ENCODE measurements at places on chromosomes 1 and 21.

GRCh38 chr1:101136739-101137138, 100.1 kb upstream of the S1PR1 start:
- peak; percentile 18 for DNase-seq

- DNase-seq, result no peak
Observed at GRCh38 chr1:156359973-156360372, 9.0 kb upstream of the RHBG start.

- DNase-seq, result no peak
Observed at GRCh38 chr1:110070671-110071242, at the start of gene ALX3. ALX3 (minus strand) TSS chr1:110070672; CDS start chr1:110070612, 60 bp downstream.

GRCh38 chr1:172154551-172154950, 265.9 kb upstream of the C1orf105 start:
- DNase-seq, result no peak

- peak; percentile 30 for DNase-seq
Observed at GRCh38 chr1:108107658-108108057, 92.5 kb downstream of the SLC25A24 start.

- DNase-seq, result no peak
Observed at GRCh38 chr1:72567521-72567920, 285.2 kb upstream of the NEGR1 start.

GRCh38 chr1:33473900-33474299, 1.5 kb downstream of the ZSCAN20 start:
- DNase-seq, result no peak

- DNase-seq, result no peak
Observed at GRCh38 chr1:197859024-197859423, 43.4 kb upstream of the C1orf53 start.

GRCh38 chr1:36883315-36883949, 150.9 kb downstream of the GRIK3 start:
- no peak for DNase-seq

DNA sequence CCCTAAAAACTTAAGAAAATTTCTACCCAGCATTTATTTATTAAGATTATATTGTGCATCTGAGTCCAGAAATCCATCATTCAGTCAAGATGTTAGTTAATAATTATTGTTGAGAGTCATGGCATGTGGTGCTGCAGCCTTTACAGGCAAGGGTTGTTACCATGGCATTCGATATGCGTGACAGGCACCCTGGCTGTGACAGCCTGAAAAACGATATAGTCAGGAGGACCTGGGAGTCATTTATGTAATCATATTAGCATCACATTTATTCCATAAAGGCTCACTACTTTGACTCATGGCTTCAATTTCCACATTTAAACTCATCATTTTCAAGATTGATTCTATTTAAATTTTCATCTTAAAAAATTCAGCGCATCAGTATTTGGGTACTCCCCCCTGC, 68.0 kb downstream of the CACHD1 start:
- no peak for DNase-seq

GRCh38 chr1:206032380-206033140, 8.9 kb upstream of the CTSE start:
- DNase-seq, result no peak

- DNase-seq, result no peak
Observed at GRCh38 chr1:25561421-25562100, 18.2 kb downstream of the LDLRAP1 start.

DNA sequence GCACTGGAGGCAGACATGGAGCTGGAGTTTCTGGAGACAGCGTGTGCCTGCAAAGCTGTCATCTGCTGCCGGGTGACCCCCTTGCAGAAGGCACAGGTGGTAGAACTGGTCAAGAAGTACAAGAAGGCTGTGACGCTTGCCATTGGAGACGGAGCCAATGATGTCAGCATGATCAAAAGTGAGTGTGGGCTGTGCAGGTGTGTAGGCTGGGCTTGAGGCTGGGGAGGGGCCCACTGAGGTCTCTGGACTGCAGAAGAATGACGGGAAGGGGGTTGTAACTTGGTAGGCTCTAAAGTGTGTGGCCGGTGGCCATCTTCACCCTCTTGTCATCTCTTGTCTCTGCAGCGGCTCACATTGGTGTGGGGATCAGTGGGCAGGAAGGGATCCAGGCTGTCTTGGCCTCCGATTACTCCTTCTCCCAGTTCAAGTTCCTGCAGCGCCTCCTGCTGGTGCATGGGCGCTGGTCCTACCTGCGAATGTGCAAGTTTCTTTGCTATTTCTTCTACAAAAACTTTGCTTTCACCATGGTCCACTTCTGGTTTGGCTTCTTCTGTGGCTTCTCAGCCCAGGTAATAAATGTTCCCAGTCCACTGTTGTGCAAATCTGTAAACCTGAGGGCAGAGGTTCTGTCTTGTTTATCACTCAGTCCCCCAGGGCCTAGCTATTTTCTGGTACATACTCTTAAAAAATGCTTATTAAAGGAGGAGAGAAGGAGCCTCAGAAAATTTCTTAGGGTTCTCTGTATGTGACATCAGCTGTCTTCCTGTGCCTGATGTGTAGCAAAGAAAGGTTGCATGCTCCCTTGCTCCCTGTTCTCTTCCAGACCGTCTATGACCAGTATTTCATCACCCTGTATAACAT, 19.9 kb downstream of the ATP8B2 start:
- peak; percentile 74 for DNase-seq

- DNase-seq, result no peak
Observed at GRCh38 chr1:24828183-24828886, 83.1 kb downstream of the CLIC4 start.

GRCh38 chr1:25804964-25805862, 5.2 kb downstream of the SELENON start:
- DNase-seq, result no peak

- DNase-seq, result no peak
Observed at GRCh38 chr1:167756730-167757405, 35.1 kb downstream of the MPZL1 start.

GRCh38 chr1:44532567-44532944, 127.5 kb downstream of the RNF220 start:
- no peak for DNase-seq

- DNase-seq, result no peak
Observed at GRCh38 chr21:26587736-26588201, 14.7 kb upstream of the CYYR1 start.

DNA sequence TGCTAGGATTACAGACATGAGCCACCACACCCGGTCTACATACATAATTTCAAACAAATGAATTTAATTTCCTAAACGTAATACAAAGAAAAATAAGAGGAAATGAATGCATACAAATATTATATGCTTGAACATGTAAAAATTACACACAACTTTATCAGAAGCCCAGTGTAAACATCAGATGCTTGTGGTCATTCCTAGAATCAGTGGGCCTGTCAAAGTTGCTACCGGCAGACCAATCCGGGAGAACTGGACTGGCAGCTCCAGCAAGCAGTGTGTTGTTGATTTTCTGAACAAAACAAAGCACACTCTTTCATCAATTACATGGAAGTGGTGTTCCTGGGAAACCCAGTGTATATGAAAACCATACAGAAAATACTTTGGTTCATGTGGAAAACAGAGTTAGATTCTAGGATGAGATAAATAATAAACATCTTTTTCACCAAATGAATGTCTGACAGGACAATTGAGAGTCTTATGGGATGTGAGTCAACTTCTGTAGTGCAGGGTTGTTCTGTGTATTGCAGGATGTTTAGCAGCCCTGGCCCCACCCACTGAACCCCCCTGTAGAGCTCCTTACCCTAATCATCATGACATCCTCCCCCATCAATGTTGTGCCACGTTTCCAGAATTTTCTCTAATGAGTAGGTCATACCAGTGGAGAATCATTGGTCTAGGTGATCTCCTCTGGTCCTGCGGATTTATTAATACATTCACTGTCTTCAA, 33.8 kb downstream of the MFSD2A start:
- no peak for DNase-seq

- peak; percentile 12 for DNase-seq
Observed at GRCh38 chr1:31714442-31715086, 10.7 kb upstream of the COL16A1 start.

GRCh38 chr1:9300573-9300972, 7.9 kb downstream of the SPSB1 start:
- no peak for DNase-seq
